ENCODE measurements at places on chromosomes 3 and 15.

DNA sequence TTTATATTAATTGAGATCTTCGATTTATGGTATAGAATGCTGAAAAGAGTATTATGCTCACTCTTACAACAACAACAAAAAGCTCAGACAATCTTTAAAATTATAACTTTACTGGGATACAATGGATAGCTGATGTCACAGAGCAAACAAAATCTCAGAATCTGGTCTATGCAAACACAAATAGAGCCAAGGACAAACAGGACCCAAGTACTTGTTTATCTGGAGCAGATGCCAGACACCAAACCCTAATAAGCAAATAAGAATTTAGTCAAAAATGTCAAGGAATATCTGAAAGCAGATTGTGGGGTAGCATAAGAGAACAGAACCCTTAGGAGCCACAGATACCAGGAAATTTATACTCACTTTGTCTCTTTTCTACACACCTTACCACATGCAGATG is 302.2 kb downstream of the CGGBP1 start:
- no peak for DNase-seq

DNA sequence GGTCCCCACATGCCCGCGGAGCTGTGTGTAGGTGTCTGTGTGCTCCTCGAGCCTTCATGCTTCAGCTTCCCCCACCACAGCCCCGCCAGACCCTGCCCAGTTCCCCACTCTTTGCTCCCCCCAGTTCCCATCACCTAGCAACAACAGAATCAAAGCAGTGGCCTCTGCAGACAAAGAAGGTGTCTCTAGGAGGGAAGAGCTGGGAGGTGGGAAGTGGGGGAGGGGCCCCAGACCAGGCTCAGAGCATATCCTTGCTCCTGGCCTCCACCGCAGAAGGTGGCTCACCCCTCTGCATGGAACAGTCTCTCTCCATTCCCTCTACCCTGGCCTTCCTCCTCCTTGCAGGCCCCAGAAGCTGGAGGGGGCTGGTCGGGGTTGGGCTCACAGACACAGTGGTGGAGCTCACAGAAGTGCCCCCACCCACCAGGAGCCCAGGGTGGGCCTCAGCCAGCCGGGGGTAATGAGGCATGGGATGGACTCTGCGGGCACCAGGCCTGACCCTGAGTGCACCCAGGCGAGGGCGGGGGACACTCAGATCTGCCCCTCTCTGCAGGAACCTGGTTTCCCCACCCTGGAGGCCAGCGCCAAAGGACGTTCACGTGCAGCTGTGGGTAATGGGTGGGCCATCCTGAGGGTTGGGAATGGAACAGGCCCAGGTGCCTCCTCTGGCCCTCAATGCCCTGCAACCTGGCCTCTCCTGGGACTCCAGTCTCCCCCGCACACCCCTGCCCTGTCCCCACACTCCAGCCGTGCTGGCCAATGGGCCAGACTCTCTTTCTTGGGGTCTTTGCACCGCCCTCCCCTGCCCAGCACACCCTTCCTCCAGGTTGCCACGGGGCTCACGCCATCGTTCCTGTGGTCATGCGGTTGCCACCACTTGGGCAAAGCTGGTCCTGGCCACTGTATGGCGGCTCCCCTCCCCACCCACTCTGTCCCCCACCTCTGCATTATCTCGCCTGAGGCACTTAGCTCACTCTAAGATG is 53.4 kb downstream of the TPRA1 start:
- no peak for DNase-seq

GRCh38 chr3:25339225-25339624 is 88.8 kb upstream of the RARB start:
- DNase-seq: peak; percentile 12

DNA sequence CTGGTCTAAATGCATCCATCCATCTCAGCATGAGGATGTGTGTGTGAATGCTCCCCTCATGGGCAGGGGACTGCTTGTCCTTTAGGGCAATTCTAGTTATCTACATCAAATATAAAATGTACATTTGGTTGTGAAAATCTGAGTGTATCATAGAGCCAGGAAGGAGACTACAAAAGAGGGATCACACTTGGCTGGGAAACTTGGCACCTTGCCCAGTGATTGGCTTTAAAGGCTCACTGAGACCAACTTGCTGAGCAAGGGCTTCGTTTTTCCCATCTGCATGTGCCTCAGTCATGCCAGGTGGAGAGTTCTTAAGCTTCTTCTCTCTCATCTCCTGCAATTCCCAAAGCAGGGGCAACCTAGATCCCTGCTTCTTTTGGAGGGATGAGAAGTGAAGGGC is 5.2 kb downstream of the CAPN3 start:
- no peak for DNase-seq

- no peak for DNase-seq
Measured at GRCh38 chr15:72201391-72201921, 3.9 kb upstream of the GRAMD2A start.

GRCh38 chr3:99697250-99697649 is 58.9 kb downstream of the COL8A1 start:
- peak; percentile 72 for DNase-seq

DNA sequence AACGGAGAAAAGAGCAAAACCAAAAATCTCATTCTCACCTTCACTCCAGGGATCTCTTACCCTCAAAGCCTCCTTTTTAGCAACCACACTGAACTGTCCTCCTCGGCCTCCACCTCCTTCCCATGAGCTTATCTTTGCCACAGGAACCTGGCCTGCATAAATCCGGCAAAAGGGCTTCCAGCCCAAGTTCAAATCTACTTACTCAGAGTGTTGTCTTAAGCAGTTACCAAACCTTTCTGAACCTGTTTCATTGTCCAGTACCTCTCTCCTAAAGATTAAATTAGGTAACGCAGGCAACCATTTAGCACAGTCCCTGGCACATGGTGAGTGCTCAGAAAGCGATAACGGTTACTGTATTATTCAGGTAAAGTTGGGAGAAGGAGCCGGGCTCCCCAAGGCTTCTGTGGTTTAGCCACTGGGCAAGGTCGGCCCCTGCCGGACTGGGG is 777 bp downstream of the CIB1 start:
- DNase-seq: no peak

DNA sequence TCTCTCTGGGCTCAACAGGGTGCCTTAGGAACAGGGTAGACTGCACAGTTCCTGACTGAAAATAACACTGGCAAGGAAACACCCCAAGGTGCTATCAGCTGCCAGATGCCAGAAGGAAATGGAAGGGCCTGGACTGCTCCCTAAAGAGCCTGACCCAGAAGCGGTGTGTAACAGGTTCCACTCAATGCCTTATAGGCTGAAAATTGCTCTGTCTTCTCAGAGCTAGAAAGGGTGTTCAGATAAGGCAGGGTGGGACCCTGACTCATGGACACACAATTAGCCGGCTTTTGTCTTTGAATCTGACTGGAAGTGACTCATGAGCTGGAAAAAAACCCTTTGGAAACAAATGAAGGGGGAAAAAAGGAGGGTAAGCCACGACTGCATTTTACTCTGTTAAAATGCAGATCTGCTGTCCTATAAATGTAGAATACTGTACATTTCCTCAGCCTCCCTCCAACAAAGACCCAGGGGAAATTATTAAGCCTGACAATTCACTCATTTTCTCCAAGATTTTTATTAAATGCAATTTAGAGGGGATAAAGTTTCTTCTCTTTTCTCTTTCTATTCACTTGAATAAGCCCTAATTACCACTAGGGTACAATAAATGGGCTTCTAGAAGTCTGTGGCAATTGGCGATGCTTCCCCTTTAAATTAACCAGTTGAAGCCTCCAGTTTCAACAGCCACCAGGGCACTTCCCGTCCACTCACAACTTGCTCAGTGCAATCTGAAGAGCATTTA is 160.2 kb upstream of the TBL1XR1 start:
- DNase-seq: peak; percentile 99

- DNase-seq: no peak
Measured at GRCh38 chr15:68618394-68618793, 39.6 kb downstream of the CORO2B start.

GRCh38 chr3:31440878-31441277 is 91.8 kb upstream of the STT3B start:
- no peak for DNase-seq

- peak; percentile 56 for DNase-seq
Measured at GRCh38 chr3:63349583-63350573, 71.8 kb downstream of the SYNPR start.

DNA sequence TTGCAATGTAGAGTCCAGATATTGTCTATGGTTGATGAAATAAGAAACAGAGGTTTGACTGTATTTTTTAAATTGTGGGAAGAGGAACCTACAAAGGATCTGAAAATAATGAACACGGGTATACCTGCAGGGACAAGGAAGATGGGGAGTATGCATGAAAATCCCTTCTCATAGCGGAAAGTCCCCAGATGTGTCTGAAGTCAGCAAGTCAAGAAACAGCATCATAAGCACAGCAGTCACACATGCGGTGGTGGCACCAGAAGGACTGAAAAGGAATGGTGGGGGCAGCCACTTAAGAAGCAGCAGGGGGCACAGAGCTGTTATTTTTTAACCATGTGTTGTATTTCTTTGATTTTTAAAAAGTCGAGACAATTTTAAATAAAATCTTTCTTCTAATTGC is 4.7 kb downstream of the MRPS11 start:
- no peak for DNase-seq

DNA sequence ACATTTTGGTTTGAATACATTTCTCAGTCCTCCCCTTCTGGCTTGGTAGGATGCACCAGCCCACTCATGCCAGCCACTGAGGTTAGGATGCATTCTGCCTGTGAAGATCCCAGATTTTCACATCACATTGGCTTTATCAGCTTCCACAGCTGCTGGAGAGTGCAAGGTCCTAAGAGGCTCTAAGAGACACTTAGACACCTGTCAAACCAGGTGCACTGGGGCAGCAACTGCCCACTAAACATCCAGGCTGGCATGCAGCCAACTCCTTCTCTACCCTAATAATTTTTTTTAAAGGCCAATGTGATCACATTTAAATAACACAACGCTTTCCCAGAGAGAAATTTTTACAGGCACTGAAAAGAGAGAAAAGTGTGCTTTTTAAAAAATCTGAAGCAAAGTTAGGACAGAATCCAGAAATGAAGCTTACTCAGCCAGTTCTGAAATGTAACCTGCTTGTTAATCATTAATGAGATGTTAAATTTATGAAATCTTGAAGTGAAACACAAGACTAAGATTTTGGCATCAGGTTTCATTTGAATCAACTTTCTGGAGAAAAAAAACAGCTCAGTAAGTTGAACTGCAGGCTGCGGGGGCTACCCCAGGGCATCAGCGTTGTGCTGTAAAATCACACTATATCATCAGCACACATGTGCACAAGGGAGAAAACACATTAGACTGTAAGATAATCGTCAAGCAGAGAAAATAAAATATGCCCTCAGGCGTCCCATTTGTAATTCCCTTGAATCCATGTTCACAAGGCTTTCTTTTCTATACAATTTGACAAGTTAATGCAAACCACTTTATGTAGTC is 312.9 kb downstream of the ZBBX start:
- DNase-seq: no peak

DNA sequence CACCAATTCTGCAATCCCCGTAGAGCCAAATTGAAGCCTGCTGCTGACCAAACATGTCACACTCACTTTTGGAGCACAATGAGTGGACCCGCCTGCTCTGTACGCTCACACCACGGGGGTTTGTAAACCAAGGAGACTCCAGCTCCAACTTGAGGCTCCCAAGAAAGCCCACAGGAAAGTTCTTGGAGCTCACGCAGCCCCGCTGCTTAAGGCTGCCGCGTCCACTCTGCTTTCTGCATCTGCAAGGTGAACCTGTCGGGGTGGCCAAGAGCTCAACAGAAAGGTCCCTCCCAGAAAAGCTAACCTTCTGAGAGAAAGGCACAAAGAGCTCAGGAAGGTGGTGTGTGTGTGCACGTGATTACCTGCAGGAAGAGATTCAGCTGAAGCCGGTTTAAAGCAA is 94.9 kb downstream of the PCSK6 start:
- DNase-seq: no peak

- DNase-seq: no peak
Measured at GRCh38 chr15:42270996-42271395, 2.0 kb upstream of the GANC start.

GRCh38 chr3:149452036-149452435 is 22.5 kb upstream of the TM4SF4 start:
- DNase-seq: no peak

DNA sequence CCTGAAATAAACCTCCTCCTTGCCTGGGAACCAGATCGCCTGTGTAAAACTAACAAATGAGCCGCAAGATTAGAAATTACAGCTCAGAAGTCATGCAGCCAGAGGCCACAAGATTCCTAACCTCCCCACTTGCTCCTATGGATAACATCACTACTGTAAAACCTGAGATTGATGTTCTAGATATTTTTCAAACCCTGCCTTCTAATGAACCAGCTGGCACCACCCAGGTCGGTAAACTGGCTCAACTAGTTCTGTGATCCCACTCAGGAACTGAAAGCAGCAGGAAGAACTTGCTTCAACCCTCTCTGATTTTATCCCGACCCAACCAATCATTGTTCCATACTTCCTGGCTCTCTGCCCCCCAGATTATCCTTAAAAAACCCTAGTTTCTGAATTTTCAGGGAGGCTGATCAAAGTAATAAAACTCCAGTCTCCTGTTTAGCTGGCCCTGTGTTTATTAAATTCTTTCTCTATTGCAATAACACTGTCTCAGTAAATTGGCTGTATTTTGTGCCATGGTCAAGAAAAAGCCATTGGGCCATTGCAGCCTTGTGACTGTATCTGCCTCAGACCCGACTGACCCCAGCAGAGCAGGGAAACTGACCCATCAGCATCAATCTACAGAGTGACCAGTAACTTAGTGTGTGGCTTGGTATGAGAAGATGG is 98.9 kb downstream of the RPLP1 start:
- no peak for DNase-seq

- DNase-seq: peak; percentile 63
Measured at GRCh38 chr3:51371943-51372557, 13.0 kb upstream of the MANF start.

DNA sequence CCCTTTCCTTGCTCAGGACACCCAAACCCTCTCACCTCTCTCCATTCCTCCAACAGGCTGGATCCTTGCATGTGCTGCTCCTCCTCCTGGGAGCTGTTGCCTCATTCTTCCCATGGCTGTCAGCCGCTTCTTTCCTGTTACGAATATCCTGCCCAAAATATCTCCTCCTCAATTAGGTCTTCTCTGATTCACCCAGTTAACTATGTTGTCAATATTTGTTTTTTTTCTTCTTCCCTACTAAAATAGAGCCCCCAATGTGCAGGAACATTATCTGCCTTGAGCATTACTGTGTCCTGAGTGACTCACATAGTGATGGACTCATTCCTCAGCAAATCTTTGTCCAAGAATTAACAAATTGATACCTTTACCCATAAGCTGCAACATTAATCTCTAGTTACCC is 357.2 kb downstream of the CLSTN2 start:
- DNase-seq: peak; percentile 69

GRCh38 chr3:25831578-25831977 is 41.7 kb downstream of the OXSM start:
- peak; percentile 18 for DNase-seq
